ENCODE measurements at places on chromosomes 4 and X. TPM values are rescaled to one million over a fixed set of nuclear protein-coding genes. Genes with fewer than 3 reads are reported as not detected.

DNA sequence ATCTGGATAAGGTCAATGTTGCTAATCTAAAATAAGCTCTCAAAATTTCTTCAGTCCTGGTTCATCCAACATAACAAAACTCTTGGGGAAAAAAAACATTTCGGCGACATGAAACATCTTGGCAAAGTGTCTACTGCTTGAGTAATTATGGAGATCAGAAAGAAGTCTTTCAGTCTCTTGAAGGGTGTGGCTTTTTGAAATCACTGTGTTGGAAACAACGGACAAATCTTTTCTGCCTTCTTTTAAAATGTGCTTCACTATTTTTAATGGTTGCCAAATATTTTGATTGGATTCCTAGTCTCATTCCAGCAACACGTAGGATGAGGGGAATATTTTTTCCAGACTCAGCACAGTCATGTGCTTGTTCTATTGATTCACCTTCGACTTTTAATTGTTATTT is 138.6 kb downstream of the KLHL8 start:
- DNase-seq: no peak

DNA sequence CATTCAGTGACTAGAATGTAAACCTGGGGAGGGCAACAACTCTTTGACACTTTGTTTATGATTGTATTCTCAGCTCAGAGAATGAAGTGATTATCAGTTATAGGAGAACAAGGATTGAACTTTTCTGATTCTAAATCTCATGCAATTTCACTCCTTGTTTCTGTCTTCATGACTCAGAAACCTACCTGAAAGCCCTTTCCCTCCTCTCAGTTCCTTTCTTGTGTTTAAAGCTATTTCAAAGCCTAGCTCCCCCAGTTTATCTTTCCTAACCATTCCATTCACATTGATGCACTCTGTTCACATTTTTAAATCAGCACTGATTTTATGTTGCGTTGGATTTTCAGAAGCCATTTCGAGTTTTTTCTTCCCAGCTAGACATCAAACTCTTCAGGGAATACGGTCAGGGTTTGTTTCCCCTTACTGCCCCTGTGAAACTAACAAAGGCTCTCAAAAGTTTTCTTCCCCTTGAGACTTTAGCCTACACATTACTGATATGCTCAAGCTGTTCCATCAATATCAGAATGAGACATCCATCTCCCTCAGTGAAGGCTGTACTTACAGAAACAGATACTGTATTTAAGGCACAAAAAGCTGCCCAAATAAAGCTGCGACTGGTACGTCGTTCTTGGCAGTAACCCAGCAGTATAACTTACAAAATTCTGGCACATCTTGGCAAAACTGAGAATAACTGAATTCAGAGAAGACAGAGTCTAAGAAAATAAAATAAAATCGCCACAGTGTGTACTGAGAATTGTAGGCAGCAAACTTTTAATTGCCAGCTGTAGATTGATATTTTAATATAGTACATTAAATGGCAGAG is 31.0 kb downstream of the SRPX start:
- no peak for DNase-seq

GRCh38 chrX:15170927-15171326 is 99.0 kb downstream of the ASB9 start:
- DNase-seq: no peak

DNA sequence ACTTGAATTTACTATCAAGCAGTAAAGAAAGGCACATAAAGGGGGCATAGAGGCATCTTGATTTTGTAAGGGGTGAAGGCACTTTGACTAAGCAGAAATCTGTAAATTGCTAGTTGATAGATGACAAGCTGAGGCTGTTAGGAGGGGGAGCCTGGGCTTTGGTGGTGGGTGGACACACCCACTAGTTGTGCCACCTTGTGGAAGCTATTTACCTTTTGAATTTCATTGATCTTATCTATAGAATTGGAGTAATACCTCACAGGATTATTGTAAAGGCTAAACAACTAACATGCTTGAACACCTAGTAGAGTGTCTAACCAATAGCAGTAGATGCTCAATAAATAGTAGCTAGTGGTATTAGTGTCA is 142.8 kb upstream of the KCNIP4 start:
- no peak for DNase-seq

Gene TLR3
- total RNA-seq: 5.2 TPM

All from Right ventricle myocardium inferior (tissue), 1 donor.